ENCODE measurements at places on chromosomes 6 and 20. TPM values are rescaled to one million over a fixed set of nuclear protein-coding genes. Genes with fewer than 3 reads are reported as not detected.

DNA sequence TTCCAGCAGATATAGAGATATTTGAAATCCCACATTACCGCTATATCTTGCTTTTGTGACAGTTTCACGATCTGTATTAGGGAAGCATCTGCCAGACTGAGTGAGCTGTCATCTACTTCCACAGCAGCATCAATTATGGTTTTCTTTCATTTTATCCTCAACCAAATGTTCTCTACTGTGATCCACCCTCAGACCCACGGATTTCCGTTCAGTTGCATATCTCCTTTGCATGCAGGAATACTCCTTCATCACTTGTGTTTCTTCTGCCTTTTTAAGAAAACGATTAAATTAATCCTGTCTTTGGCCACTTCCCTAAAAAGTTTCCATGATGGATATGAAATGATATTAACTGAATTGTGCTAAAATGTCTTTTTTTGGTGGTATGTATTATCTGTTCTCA, 262.1 kb upstream of the ADGRB3 start:
- H3K27me3 ChIP-seq: no peaks in the 10 kb centered on the region
- no peaks in the 10 kb centered on the region for H3K36me3 ChIP-seq
- H3K4me3 ChIP-seq: no peak overlapping the region
- no peaks in the 10 kb centered on the region for H3K4me1 ChIP-seq
- no peak overlapping the region for H3K27ac ChIP-seq

- no peaks in the 10 kb centered on the region for H3K27me3 ChIP-seq
- no peak overlapping the region for H3K27ac ChIP-seq
- no peak overlapping the region for H3K4me3 ChIP-seq
These were observed 15.3 kb downstream of the PCIF1 start for GRCh38 chr20:45949542-45950329.

- H3K4me3 ChIP-seq: no peak overlapping the region
- no peak overlapping the region for H3K27ac ChIP-seq
- peaks cover 6% of the 10 kb centered on the region for H3K4me1 ChIP-seq
- H3K27me3 ChIP-seq: no peaks in the 10 kb centered on the region
- no peak for DNase-seq
These were observed 104.9 kb downstream of the TULP4 start for GRCh38 chr6:158416883-158417759.

GRCh38 chr6:104860221-104860620, 502 bp upstream of the HACE1 start:
- peaks cover 3% of the 10 kb centered on the region for H3K27me3 ChIP-seq
- peak overlapping the region; percentile 98 for H3K4me3 ChIP-seq
- DNase-seq: no peak

Gene TAGAP
- total RNA-seq: 5.2 TPM
